Stimulated activated CD8-positive, alpha-beta memory T cell treated with anti-CD3 and anti-CD28 coated beads, Interleukin-7, amount 100 ng/mL, for 1 hour (primary cell): ENCODE measurements at places on chromosomes 13 and 19.

- no peak for DNase-seq
These were observed 12.9 kb downstream of the NACC1 start for GRCh38 chr19:13130886-13131490.

DNA sequence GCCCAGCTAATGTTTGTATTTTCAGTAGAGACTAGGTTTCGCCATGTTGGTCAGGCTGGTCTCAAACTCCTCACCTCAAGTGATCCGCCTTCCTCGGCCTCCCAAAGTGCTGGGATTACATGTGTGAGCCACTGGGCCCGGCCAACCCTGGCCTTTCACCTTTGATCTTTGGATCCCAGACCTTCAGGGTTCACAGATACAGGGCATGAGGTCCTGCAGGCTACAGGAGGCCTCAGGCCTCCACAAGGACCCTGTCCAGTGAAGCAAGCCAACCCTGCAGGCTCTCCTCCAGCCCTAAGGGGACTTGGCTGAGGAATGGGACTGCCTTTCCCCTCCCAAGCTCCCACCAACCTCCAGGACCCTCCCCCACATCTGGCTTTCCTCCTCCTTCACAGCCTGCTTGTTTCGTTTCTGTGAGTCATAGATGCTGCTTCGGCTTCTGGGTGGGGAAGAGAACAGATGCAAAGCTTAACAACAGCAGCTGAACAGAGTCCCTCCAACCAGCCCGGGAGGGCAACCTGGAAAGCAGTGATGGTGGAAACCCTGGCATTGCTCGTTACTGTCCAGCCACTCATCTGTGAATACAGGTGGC lies 11.8 kb downstream of the ARHGEF18 start:
- no peak for DNase-seq

- DNase-seq: no peak
These were observed 58.3 kb downstream of the RNF6 start for GRCh38 chr13:26163812-26164211.

DNA sequence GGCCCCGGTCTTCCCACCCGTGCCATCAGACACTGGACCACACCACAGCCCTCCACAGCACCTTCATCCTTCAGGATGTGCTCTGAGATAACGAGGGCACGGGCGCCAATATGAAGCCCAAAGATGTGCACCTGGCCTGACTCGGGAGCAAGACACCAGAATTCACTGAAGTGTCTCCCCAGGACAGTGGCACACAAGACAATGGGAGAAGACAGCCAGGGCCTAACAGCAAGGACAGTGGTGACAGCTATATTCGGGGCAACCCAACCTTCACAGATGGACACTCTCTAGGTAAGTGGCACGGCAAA lies 7.2 kb downstream of the DDX39A start:
- DNase-seq: no peak

DNA sequence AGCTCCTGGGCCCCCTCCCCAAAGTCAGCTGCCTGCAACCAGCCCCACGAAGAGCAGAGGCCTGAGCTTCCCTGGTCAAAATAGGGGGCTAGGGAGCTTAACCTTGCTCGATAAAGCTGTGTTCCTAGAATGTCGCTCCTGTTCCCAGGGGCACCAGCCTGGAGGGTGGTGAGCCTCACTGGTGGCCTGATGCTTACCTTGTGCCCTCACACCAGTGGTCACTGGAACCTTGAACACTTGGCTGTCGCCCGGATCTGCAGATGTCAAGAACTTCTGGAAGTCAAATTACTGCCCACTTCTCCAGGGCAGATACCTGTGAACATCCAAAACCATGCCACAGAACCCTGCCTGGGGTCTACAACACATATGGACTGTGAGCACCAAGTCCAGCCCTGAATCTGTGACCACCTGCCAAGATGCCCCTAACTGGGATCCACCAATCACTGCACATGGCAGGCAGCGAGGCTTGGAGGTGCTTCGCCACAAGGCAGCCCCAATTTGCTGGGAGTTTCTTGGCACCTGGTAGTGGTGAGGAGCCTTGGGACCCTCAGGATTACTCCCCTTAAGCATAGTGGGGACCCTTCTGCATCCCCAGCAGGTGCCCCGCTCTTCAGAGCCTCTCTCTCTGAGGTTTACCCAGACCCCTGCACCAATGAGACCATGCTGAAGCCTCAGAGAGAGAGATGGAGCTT lies 4.7 kb upstream of the CEACAM5 start:
- DNase-seq: no peak

GRCh38 chr19:12821761-12822160 lies 12.6 kb downstream of the RTBDN start:
- no peak for DNase-seq
